ENCODE measurements at places on chromosomes 2 and 18.

DNA sequence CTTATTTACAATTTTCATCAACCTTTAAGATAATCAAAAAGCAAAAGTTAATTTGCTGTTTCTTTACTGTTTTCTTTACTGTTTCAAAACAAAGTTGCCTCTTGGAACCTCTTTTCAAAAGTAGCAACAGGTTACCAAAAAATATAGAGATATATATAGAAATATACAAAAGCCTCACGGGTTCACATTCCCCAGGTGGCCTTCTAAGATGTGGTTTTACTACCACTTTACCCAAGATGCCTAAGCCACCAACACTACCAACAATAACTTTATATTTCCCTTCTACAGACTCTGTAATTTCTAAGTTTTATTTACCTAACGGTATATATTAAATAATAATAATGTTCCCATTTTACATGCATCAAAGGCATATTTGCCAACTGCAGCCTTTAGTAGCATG is 4.9 kb downstream of the CYB5A start:
- DNase-seq, result no peak

DNA sequence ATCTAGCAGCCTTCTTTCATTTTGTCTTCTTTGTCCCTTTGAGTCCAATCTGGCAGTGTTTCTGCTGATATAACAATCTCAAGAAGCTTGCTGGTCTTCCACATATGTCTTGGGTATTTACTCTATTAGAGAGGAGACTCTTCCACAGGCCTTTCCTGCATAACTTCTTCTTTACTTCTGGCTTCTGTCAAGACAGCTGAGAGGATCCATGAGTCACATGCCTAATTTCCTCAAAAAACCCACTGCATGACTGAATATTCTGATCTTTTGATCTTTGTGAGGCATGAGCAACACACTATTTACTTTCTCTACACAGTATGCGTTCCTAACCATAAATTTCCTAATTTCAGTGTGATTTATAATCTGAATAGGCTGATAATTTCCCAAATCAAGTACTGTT is 5.1 kb upstream of the DCC start:
- DNase-seq, result no peak

GRCh38 chr18:78629426-78629825 is 350.2 kb upstream of the SALL3 start:
- no peak for DNase-seq

GRCh38 chr2:100903534-100904258 is 83.8 kb downstream of the NPAS2 start:
- no peak for DNase-seq

DNA sequence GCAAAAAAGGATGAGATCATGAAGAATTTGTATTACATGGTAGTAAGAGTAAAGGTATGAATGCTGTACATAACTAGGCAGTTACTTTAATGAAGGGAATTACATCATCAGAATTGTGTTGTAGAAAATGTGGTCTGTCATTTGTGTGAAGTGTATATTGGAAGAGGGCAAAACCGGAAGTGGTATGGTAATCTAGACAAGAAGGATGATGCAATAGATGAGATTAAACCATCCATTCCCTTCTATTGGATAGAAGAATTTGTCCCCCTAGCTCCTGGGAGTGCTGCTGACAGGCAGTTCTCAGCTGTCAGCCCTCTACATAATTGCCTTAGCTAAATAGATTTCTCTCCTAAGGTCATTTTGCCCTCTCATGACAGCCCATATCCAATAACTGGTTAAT is 55.9 kb upstream of the BARD1 start:
- DNase-seq, result no peak

GRCh38 chr2:50448556-50448955 is 583.4 kb downstream of the NRXN1 start:
- DNase-seq, result no peak

DNA sequence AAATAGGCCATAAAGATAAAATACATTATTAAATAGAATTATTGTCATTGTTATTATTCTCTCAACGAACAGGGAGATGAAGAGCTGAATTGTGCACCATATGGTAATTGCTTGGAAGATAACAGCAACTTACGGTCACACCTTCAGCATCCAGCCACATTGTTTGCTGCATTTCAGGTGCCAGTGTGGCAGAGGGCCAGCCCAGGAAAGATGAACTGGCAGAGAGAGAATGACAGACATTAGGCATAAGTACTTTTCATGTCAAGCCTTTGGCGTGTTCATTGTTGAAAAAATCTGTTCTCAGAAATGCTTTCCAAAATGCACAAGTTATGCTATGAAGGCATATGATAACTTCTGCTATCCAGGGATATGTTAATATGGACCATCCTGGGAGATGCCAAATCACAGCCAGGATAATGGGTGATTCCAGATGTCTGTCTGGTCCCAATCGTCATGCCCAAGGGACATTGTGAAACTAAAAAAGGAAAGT is 748.6 kb upstream of the PIK3C3 start:
- no peak for DNase-seq

DNA sequence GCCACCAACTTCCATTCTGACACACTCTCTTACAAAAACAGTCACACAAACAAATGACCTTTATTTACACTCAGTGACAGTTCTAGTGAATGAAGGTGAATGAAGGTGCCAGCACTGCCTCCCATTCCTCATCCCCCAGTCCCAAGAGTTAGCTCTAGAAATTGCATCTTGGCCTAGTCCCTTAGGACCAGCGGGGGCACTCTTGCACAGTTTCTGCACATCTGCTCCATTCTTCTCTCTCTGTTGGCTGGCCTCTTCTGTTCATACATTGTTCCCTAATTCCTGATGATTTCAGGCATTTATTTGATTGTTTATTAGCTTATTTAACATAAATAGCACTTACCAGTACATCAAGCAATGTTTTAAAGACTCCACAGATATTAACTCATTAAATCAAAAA is 30.9 kb downstream of the GAREM1 start:
- DNase-seq, result no peak

- no peak for DNase-seq
These were observed 19.0 kb downstream of the AQP12B start for GRCh38 chr2:240663546-240664190.

DNA sequence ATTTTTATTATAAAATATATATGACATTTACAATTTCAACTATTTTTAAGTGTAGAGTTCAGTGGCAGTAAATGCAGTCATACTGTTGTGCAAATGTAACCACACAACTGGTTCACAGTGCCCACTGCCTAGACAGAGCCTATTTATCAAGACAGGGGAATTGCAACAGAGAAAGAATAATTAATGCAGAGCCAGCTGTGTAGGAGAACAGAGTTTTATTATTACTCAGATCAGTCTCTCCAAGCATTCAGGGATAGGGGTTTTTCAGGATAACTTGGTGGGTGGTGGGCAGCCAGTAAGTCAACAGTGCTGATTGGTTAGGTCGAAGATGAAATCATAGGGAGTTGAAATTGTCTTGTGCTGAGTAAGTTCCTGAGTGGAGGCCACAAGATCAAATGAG is 200.3 kb downstream of the NYAP2 start:
- no peak for DNase-seq

GRCh38 chr2:727071-727470 is 49.9 kb upstream of the TMEM18 start:
- no peak for DNase-seq

- DNase-seq, result no peak
These were observed 12.7 kb downstream of the ICOS start for GRCh38 chr2:203949228-203949627.

- DNase-seq, result no peak
These were observed 11.4 kb downstream of the SH2D6 start for GRCh38 chr2:85429924-85430289.

DNA sequence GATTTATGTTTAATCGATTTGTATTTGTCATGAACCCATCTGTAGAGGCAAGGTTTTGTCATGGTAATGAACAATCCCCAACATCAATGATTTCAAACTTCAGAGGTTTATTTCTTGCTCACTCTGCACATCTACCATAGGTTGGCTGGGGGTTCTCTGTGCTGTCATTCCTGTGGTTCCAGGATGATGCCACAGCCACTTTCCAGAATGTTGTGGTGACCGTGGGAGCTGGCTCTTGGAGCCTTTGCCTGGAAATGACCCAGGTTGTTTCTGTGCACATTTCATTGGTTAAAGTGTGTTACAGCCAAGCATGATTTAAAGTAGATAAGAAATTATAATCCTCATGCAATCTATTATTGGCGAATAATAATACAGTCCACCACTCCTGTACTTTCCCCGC is 28.2 kb upstream of the EPAS1 start:
- no peak for DNase-seq

GRCh38 chr2:222270396-222270795 is 28.4 kb downstream of the PAX3 start:
- DNase-seq, result no peak

GRCh38 chr2:112920923-112921532 is 10.1 kb downstream of the IL37 start:
- DNase-seq, result no peak

GRCh38 chr2:17558878-17559277 is 18.4 kb downstream of the VSNL1 start:
- DNase-seq, result no peak

DNA sequence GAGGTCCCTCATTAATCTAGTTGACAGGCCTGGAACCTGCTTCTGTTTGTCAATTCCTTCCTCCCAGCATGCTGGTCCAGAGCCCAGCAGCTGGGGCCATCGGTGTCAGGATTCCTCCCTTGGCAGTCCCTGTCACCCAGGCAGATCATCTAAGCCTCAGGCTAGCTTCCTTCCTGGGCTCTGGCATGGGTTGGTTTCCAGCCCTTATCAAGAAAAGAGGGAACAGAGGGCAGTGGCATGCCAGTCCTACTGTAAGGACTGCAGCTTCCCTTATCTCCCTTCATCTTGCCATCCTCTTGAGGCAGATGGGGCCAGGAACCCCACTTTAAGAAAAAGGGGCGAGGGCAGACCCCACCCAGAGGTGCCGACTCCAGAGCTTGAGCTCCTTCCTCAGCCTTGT is 10.9 kb upstream of the KCNK3 start:
- no peak for DNase-seq

DNA sequence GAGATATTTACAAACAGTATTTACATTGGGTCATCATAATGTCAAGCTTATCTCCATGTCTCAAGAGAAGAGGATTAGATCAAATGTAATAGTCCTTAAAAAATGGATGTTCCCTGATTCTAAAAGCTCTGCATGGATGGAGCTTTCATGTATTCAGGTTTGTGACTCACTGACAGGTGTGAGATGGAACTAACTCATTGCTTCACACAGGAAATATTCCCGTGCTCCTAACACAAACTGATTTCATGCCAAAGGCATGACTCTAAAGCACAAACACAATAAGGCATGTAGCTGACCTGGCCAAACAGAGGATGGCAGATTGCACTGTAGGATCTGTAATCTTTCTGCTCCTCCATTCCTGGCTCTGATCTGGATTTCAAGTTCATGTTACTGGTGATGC is 110.0 kb downstream of the ALK start:
- no peak for DNase-seq
